ENCODE measurements at places on chromosomes 4 and X.

- no peak for DNase-seq
Observed at GRCh38 chr4:80058740-80059139, 14.3 kb downstream of the ANTXR2 start.

DNA sequence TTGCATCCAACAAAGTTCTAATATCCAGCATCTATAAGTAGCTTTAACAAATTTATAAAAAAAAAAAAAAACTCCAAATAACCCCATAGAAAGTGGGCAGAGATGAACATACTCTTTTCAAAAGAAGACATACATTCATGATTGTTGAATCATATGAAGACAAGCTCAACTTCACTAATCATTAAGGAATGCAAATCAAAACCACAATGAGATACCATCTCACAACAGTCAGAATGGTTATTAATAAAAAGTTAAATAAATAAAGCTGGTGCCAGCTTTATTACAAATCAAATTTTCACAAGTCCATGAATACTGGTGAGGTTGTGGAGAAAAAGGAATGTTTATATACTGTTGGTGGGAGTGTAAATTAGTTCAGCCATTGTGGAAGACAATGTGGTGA is 592.0 kb downstream of the IQCM start:
- no peak for DNase-seq

DNA sequence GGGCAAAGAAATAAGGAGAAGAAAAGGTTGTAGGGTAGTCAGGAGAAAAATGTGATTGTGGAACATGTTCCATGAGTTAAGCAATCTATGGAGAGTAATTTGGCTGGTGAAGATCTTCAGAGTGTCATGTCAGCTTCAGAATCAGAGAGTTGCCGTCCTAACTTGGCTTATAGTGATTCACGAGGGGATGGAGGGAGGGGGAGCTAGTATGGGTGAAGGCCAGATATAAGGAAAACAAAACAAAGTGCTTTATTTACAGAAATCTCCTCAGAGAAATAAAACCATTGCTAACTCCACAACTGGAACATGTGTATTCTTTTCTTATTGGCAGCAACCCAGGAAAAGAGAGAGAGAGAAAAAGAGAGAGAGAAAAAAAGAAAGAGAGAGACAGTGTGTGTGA is 256.5 kb upstream of the NRK start:
- DNase-seq: no peak

DNA sequence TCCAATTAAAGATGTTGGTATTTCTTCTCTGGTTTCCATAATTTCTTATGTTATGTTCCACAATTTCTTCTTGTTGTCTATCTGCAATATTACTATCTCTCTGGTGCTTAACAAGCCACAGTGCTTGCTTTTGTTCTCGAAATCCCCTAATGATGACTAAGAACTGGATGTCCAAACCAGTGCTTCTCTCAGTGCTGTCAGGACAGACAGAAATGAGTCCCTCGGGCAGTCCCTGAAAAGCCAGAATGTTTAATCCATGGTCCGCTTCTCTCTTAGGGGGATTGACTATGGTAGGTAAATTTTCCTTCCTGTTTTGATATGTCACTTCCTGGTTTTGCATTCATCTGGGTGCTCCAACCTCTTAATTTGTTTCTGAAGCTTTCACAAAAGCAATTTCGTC is 321.6 kb upstream of the PCDH10 start:
- DNase-seq: no peak

DNA sequence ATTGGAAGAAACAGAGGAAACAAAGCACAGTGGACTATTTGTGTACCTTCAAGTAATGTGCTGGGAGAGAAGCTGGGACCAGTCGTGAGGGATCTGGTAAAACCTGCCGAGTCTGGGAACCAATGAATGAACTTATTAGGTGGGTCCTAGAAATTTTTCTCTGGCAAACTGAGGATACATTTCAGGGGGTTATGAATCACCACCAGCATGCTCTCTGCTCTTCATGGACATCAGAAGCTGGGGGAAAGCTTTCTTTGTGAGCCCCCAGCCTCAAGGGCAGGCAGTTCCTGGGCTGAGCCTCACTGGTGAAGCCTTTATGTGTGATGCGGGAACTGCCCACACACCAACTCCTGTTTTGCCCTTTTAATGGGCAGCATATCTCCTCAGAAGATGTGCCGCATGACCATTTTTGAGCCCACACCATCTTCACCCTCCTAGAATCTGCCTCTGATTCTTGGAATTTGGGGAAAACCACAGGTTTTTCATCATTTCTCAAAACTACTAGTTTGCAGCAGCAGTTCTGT is 95.4 kb upstream of the ENPP6 start:
- no peak for DNase-seq

DNA sequence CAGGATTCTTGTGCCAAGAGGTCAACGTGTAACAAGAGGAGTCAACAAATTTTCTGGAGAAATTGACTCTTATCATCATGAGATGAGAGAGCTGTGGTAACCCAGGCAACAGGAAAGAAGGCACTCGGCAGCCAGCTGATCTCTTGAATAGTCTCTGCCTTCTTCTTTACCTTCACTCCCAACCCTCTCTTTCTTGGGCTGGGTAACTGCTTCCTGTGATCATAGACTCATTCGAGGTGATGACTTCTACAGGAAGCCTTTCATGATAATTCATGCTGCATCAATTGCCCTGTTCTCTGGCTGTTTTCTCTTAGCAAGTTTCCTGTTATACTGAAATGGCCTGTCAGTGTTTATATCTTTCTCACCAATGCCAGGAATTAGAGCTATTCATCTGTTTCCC is 70.8 kb upstream of the FSTL5 start:
- DNase-seq: no peak

DNA sequence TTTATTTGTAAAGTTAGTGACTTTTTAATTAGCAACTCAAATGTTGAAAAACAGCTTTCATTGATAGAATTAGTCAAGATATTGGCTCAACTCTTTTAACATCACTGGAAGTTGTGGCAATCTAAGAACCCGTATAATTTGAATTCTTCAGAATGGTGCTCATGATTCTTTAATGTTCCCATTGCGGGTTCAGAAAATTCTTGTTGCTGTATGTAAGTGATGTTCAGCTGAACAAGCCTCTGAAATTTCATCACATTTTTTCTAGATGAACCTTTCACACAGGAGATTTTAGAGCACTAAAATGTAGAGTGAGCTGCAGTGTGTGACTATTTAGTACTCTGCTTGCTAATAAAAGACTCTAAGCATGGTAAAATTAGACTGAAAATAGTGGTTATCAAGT is 1317.7 kb downstream of the FSTL5 start:
- no peak for DNase-seq

DNA sequence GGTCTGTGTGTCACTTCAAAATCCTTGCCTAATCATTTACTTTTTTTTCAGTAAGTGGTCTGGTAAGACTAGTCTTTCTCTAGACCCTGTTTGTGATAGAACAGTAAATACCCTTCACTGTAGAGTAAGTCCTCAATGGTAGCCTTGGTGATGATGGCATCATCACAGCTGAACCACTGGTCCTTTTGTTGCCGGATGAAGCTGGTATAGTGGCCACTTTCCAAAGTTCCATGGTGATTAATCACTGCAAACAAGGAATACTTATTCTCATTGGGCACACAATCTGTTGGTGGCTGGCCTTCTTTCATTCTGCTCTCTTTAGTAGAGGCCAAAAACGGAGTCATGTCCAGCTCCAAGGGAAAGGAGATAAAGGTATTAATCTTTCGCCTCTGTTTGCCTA is 2.9 kb downstream of the USP51 start:
- DNase-seq: no peak

GRCh38 chr4:151541389-151542071 is 132.6 kb downstream of the FHIP1A start:
- DNase-seq: no peak

DNA sequence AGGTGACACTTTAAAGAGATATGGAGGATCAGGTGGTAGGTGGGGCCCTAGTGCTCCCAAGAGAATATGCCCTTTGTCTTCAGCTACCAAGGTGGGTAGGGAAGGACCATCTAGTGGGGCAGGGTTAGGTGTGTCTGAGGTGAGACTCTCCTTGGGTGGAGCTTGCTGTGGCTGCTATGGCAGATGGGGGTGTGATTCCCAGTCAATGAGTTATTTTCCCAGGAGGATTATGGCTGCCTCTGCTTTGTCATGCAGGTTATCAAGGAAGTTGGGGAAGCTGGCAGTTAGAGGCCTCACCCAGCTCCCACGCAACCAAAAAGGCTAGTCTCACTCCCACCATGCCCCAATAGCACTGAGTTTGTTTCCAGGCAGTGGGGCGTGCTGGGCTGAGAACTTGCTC is 18.0 kb upstream of the SPIN2A start:
- DNase-seq: no peak

GRCh38 chrX:9562851-9563250 is 98.0 kb downstream of the TBL1X start:
- no peak for DNase-seq

DNA sequence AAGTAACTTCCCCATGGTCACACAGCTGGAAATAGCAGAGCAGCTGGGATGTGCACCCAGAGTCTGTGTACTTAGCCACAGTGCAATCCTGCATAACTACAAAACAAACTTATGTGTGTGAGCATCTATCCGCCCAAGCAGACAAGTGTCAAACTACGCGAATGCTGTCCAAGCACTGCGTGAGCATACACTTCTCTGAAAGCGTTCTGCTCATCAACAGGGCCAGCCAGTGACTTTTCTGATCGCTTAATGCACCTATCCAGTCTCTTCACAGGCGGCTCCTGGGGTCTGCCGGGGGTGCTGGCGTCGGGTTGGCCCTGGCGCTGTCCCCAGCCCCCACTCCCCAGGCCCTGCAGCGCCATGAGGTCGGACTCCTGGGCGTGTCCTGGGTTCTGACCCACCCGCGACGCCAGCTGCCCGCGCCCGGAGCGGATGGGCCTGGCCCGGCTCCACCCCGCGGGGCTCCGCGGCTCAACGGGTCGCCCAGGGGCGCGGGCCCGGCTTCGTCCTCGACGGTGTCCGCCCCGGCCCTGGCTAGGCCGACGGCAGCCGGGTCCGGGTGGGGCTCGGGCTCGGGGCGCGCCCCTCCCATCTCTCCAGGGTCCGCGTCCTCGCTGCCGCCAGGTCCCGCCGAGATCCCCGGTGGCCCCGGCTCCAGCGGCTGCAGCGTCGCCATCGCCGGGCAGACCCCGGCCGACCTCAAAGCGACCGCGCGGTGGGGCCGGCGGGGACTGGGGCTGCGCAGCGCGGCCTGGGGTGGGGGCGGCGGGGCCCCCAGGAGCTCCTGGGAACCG is 1.3 kb upstream of the ZNF141 start:
- peak; percentile 17 for DNase-seq

DNA sequence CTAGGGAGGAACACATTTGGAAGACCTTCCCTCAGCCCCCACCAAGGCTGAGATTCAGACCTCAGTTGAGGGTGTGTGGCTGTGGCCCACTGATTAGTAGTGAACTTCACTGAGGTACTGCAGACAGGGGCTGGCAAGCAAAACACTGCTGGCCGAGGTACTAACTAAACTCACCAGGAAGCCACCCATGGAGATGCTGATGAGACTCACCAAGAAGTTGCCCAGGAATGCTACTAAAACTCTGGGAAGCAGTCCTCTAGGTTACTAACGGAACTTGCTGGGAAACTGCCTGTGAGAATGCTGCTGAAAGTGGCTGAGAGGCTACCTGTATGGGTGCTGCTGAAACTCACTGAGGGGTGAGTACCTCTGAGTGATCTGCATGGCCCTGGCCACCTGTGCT is 372.4 kb upstream of the RPS6KA3 start:
- DNase-seq: no peak

- DNase-seq: peak; percentile 60
Observed at GRCh38 chrX:39688576-39689375, 409.0 kb downstream of the BCOR start.

GRCh38 chr4:5932035-5932568 is 39.2 kb upstream of the CRMP1 start:
- no peak for DNase-seq

- DNase-seq: no peak
Observed at GRCh38 chrX:153802513-153803045, 8.1 kb downstream of the SSR4 start.

- DNase-seq: no peak
Observed at GRCh38 chrX:10190367-10190766, 33.6 kb downstream of the CLCN4 start.

- no peak for DNase-seq
Observed at GRCh38 chr4:117986321-117986720, 48.0 kb upstream of the NDST3 start.
